ENCODE measurements at places on chromosomes 6 and 20.
A peak's percentile ranks its signal among the peaks of the same experiment; 100 is the strongest.

GRCh38 chr6:8392569-8392968 lies 42.8 kb downstream of the SLC35B3 start:
- DNase-seq = no peak

GRCh38 chr6:105322499-105323225 lies 80.2 kb downstream of the PREP start:
- DNase-seq = peak; percentile 13

DNA sequence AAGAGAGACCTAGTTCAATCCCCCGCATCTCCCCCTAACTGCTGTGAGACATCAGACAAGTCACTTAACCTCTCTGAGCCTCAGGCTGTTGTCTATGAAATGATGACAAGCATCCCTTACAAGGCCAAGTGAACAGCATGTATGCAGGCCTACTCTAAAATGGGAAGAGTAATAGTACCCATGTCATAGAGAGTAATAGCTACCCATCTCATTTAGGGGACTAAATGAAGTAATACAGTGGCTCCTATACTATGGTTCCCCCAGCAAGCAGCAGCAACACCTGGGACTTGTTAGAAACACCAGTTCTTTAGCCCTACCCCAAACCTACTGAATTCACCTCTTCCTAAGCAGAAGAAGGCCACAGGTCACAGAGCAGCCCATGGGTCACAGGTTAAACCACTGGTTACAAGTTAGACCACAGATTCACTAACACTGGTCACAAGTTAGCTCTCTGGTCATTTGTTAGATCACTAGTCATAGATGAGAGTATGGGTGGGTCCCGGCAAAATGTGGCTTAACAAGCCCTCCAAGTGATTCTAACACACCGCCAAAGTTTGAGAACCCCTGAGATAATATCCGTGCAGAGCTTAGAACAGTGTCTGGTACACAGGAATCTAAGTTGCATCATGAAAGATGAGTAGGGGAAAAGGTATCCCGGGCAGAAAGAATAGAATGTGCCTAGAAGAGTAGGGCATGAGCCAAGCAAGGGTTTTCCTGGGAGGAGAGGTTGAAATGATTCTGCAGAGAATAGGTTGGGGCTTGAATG lies 1.4 kb downstream of the DEFB124 start:
- no peak for DNase-seq

GRCh38 chr6:161438430-161439030 lies 164.7 kb upstream of the AGPAT4 start:
- no peak for DNase-seq

DNA sequence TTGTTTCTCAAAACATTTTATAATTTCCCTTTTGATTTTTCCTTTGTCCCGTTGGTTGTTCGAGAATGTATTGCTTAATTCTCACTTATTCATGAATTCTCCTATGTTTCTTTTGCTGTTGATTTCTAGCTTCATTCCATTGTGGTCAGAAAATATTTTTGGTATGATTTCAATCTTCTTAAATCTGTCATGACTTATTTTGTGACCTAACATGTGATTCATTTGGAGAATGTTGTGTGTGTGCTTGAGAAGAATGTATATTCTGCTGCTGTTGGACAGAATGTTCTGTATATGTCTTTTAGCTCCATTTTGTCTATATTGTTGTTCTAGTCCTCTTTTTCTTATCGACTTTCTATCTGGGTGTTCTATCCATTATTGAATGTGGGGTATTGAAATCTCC lies 286.2 kb upstream of the RNF217 start:
- peak; percentile 74 for DNase-seq
